Jurkat, Clone E6-1 (cell line): ENCODE measurements at places on chromosomes 4 and X.

GRCh38 chr4:126465341-126465740 lies 1150.6 kb downstream of the FAT4 start:
- DNase-seq = no peak

DNA sequence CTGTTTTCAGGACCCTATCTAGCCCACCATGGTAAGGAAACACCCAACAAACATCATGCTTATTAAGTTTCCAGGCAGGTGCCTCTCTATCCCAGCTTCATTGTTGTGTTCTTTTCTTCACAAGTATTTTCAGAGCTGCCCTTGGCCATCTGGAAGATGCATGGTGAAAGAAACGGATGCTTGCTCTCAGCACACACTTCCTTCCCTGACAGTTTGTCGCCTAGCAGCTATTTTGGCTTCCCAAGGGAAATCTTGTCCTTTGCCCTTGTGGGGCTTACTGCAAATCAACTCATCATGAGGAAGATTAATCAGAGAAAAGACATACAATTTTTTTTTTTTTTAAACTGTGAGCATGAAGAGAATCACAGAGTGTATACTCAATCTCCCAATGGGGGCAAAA lies 128.8 kb downstream of the ASMT start:
- no peak for DNase-seq

DNA sequence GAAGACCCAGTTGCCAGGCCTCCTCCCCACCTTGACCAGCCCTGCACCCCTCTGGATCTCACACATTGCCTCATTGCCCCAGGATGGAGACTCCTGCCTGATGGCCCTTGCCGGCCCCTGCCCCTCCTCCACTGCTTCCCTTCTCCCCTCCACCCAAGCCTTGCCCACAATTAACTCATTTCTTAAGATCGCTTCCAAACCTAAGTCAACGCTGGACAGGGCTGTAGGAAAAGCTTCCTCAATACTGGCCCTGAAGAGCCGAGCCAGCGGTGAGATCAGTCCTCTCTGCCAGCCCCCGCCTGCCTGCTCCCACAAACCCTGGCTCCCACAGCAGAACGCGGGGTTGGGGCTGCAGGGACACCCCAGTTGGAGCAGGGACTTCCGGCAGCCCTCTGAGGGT lies 7.5 kb upstream of the HAUS7 start:
- no peak for DNase-seq

DNA sequence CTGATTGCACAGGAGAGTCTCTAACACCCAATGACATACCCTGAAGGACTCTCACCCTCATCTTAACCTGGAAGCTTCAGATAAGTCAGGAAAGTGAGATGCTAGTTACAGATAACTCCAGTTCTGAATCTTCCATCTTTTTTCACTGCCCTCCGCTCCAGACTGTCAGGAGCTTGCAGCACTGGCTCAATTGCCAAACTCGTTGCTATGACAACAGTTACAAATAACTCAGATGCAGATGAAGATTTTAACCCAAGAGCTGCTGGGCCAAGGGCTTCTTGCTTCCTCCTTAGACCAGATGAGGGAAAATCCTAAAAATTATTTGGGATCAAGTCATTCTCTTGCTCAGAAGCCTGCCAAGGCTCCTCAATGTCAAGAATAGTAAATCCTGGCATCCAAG lies 109.1 kb upstream of the HUWE1 start:
- DNase-seq = no peak

GRCh38 chr4:28354880-28355656 lies 1494.4 kb downstream of the STIM2 start:
- DNase-seq = no peak

- DNase-seq = no peak
Measured at GRCh38 chr4:109025471-109026076, 262.7 kb upstream of the ETNPPL start.

GRCh38 chr4:77710059-77710458 lies 104.4 kb downstream of the CXCL13 start:
- DNase-seq = no peak

DNA sequence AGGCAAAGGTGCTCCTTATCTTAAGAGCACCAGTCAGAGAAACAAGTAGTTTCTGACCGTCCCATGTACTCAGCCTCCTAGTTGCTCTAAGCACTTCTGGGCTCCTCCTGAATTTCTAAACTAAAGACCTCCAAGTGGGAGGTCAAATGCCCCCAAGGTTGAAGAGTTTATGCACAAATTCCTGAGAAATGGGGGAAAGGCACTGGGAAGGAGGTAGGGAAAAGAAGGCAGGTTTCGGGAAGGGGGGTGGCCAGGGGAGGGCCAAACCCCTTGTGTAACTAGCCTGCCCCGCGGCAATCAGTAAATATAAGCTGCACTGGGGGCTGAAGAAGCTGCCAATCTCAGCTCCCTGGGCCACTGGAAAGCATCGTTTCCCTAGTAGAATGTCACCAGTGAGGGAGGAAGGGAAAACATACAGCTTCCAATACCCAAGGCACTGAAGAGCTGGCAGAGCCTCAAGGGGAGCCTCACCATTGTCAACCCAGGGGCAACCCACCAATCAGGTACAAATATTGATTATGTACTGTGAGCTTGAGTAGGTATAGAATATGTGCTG lies 3.4 kb downstream of the FOXO4 start:
- no peak for DNase-seq

DNA sequence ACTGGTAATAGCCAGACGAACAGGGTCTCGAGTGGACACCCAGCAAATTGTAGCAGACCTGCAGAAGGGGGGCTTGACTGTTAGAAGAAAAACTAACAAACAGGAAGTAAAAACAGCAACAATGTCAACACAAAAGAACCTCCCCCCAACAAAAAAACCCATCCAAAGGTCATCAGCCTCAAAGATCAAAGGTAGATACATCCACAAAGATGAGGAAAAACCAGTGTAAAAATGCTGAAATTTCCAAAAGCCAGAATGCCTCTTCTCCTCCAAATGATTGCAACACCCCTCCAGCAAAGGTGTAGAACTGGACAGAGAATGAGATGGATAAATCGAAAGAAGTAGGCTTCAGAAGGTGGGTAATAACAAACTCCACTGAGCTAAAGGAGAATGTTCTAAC lies 313.0 kb upstream of the TEX13C start:
- no peak for DNase-seq

DNA sequence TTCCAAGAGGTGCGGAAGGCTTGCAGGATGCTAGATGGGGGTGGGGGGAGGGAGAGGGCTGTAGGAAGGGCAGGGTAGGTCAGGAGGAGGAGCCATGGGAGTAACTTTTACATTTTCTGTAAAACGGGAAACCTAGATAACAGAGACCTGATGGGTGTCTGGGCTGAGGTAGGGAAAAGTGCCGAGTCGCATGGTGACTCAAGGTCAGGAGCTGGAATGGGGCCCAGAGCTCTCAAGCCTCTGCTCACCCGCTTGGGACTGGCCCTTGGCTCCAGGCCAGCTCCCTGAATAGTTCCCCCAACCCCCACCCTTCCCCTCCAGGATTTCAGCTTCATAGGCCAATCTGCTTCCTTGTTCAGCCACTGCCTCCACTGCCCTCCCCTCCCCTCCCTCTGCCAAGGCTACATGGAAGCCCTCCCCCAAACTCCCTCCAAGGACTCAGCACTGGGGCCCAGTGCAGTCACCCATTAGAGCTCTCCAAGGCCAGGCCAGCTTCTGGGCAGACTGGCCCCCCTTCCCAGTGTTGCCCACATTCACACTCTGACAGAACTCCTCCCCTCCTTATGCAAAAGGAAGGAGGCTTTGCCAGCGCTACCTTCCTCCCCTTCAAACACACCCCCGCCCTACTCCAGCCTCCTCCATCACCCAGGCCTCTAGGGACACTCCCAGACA lies 43.6 kb downstream of the TSC22D3 start:
- no peak for DNase-seq

GRCh38 chrX:22095286-22095685 lies 63.2 kb downstream of the PHEX start:
- no peak for DNase-seq

DNA sequence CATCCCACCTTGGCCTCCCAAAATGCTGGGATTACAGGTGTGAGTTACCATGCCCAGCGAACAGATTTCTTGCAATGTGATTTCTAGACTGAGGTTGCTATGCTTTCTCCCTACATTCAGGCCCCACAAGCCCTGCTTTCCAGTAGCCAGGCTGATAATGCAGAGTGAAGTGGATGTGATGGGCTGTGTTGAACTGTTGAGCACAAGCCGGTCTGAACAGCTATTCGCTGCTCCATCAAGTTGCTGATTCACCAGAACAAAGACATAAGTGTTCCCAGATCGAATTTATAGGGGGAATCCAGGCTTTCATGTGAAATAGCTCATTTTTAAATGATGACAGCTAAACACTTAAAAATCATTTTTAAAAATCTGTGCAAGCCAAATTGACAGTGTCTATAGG lies 8.0 kb downstream of the NIPAL1 start:
- no peak for DNase-seq

GRCh38 chr4:87848622-87849351 lies 16.0 kb downstream of the MEPE start:
- peak; percentile 41 for DNase-seq

- DNase-seq = no peak
Measured at GRCh38 chr4:185591679-185592141, 56.4 kb upstream of the PDLIM3 start.

- no peak for DNase-seq
Measured at GRCh38 chr4:62618042-62618441, 1417.9 kb downstream of the ADGRL3 start.

- peak; percentile 36 for DNase-seq
Measured at GRCh38 chr4:154332681-154333421, 158.7 kb downstream of the DCHS2 start.

DNA sequence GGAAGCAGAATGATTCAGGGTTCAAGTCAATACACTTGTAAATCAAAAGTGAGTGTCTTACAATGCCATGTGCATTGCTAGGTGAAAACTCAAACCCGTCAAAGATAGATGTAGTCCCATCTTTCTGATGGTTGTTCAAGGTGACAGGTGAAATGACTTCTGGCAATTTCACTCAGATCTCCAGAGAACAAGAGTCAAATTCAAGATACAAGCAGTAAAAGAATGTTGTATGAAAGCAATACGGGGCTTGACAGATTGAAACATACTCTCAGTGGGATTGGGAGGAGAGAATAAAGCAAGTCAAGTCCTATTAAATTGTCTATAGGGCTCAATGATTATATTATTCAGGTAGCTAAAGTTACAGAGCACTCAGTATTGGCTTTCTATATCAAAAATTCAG lies 105.1 kb upstream of the ANXA10 start:
- no peak for DNase-seq

DNA sequence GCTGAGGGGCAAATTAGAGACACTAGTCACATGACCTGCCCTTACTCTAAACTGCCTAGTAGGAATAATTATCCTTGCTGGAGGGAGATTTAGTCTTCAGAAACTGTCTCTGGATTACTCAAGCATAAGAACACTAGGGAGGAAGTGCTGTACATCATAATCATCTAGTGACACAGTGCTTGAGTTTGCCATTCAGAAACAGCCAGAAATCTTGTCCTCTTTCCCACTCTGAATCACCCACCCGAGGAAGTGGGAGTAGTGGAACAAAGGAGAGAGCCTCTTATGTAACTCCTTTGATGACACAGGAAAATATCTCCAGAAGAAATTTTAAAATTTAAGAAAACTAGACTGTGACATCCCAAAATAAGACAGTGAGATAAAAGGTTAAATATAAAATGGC lies 69.3 kb upstream of the PCDH19 start:
- DNase-seq = no peak

DNA sequence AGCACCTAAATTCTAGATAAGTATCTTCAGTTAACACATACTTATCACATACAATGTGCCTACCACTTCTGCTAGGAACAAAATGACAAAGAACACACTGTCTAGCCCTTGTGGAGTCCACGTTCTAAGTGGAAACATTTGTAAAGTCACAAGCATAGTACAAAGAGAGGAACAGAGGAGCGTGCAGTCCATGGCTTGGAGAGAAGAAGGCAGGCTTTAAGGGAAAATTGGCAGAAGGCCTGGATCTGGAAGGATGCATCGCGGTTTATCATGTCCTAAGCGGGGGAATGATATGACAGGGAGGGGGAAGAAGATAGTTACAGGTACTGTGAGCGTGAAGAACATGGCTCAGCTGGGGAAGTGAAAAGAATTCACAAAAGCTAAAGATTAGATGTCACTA lies 218.0 kb downstream of the PRDM5 start:
- DNase-seq = no peak

DNA sequence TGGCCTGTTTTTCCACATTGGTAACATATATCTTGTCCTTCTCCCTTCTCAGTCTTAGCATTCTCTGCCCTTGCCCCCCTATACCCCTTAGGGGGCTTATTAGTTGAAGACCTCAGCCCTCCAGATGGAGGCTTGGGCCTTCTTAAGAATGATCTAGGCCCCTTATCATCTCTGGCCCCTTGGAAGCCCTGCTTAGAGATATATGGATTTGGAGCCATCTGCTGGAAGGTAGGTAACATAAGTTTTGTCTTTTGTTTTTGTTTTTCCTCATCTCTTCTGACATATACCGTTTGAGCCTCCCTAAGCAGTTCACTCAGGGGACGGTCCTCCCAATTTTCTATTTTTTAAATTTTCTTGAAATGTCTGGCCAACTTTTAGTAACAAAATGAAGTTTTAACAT lies 48.3 kb upstream of the NAP1L2 start:
- DNase-seq = peak; percentile 16

DNA sequence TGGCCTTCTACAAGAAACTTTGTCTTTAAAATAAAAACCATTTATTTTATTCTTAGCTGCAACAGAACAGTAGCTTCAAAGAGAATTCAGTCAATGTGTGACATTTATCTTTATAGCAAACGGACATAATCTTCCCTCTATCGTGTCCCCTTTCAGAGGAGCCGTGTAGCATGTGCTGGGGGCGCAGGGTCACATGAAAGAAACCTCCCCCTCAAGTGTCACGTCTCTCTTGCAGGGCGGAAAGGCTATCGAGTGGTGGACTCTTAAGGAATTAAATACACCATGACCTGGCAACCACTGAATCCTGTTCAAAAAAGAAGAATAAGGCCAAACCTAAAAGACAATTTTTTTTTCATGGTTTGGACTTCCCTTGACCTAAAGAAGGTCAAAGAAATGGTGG lies 40.2 kb downstream of the ZNF827 start:
- no peak for DNase-seq

GRCh38 chrX:71364221-71364620 lies 1.9 kb upstream of the TAF1 start:
- DNase-seq = no peak

DNA sequence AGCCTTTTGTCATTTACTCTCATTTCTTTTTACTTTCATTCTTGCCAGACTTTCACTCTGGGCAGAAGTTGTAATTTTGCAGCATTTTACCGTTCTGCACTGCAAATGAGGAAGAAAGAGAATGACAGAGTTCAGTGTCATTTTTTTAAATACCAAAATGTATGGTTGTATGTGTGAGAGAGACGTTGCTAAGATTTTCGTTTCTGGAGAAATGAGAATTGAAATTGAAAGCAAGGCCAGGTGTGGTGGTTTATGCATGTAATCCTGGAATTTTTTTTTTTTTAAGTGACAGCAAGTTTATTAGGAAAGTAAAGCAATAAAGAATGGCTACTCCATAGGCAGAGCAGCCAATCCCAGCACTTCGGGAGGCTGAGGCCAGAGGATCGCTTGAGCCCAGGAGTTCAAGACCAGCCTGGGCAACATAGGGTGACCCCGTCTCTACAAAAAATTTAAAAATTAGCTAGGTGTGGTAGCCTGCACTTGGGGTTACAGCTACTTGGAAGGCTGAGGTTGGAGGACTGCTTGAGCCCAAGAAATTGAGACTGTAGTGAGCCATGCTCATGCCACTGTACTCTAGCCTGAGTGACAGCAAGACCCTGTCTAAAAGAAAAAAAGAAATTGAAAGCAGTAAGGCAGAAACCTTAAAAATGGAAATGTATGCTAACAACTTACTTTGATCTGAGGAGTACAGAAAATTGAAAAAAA lies 12.9 kb downstream of the DCK start:
- no peak for DNase-seq
